ENCODE measurements at places on chromosomes 7 and 10.

DNA sequence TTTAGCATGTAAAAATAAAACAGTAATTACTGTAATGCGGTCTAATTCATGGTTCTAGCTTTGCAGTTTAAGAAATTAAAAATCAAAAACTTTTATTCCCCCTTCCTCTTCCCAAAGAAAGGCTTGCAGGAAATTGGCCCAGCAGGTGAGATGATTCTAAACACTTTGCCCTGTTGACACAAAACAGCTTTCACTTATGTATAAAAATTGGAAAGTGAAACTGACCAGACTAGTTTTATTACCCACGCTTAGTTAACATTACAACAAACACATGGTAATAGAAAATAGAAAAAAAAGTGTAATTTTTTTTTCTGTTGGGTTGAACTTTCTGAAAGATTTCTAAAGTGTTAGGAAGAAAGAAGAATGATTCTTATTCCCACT lies 1.2 kb upstream of the CCDC6 start:
- no peak for DNase-seq

GRCh38 chr10:69449841-69450240 lies 1.4 kb upstream of the TSPAN15 start:
- DNase-seq: peak; percentile 41

DNA sequence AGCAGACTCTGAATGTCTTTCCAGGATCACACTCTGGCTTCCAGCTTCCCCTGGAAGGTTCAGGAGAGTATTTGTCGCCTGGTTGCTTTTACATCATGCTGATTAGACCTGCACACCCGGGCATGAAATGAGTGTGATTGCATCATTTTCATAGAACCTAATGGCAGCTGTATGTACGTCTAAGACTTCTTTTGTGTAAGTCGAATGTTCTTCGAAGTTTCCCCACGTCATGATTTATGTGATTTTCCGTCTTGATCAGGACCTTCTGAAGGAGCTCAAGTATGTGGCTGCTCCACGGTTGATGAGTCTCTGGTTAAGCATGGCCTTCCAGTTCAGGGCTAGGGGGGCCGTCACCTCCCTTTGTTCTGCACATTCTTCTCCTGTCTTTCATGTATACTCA lies 4.5 kb downstream of the EIF4H start:
- peak; percentile 20 for DNase-seq

DNA sequence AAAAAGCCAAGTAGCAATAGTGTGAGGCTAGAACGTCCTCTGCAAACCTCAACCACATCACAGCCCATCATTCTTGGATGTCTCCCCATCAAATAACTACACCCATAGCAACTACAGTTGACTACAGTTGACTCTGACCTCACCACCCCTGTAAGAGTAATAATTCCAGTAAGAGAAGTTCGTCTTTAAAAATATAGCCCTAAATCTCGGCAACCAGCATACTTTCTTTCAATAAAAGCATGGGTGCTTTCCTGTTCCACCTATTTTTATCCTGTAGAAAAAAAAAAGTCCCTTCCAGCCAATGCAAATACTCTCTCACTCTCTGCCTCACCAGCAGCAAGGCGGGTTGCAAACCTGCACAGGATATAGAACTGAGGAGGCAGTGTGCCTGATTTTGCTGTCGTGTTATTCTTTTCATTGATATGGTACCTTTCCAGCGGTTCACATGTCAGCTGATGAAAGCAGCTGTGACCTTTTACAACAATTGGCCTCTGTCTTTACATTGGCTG lies 187.5 kb upstream of the NFE2L3 start:
- no peak for DNase-seq

DNA sequence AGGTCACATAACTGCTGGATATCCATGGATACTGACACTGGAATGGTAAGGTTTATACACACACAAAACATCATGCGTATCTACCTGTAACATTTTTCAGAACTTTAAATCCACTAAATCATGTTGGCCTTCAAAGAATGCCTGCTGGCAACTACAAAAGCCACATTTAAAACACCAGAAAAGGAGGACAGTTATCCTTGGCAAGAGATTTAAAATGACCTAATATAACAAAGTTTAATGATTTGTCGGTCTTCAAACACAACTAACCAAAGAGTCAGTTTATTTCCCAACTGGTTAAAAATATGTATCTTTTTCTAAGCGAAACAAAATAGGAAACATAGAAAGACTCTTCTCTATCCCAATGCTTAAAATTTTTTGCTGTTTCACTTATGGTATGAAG lies 24.0 kb downstream of the WAPL start:
- no peak for DNase-seq

Measured in stimulated activated CD4-positive, alpha-beta T cell treated with anti-CD3 and anti-CD28 coated beads, Interleukin-2, amount 100 ng/mL, for 48 hours (primary cell).